ENCODE measurements at places on chromosomes 16 and 17.
A peak's percentile ranks its signal among the peaks of the same experiment; 100 is the strongest.

DNA sequence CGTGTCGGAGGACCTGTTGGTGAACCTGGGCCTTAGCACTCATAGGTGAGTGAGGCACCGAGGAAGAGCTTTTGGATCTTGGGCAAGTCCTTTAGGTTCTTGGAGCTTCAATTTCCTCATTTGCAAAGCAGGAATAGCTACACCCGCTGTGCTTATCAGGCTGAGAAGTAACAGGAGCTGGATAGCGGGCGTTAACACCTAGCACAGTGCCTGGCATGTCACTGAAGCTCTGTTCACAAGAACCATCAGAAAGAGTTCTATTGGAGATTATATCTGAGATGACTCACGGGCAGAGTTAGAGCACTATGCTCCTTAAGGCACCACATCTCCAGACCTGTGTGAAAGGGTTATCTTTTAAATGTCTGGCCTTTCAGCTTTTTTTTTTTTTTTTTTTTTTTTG lies 12.8 kb downstream of the MEOX1 start:
- DNase-seq: no peak

DNA sequence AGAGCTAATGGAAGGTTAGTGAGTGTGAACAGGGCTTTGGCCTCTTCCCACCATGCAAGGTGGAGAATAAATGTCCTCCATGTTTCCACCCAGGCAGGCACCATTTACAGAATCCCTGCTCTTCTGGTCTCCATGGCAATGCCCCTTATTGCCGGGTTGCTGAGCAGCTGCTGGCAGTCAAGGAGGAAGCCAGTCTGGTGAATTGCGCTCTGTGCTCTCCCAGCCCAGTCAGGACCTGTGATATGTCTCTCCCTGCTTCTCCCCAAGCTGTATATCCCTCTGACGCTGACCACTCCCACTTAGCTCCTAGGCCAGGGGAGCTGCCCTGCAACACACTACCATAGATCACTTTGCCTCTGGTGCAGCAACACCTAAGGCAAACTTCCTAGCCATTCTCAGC lies 402.1 kb upstream of the ERCC4 start:
- no peak for DNase-seq

GRCh38 chr17:930258-930657 lies 49.3 kb downstream of the NXN start:
- DNase-seq: no peak

GRCh38 chr17:73474370-73474988 lies 162.7 kb upstream of the CDC42EP4 start:
- DNase-seq: no peak

DNA sequence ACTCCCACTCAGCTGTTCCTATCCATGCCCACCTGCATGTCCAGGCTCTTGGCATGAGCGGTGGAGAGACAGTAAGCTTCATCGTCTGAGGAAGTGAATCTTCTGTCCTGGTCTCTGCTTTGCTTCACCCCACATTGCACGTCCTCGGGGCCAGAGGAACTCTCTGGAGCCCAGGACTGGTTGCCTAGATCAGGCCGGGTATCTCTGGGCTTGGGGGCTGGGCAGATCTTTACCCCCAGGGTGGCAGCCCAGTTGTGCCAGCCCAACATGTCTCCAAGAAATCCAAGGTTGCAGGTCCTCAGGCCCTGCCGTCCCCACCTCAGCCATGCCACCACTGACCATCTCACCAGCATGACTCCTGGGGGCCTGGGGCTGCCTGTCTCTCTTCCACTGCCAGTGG lies 58.3 kb downstream of the BEAN1 start:
- no peak for DNase-seq

- DNase-seq: no peak
These were observed 158.6 kb downstream of the PMP22 start for GRCh38 chr17:15106540-15106939.

GRCh38 chr16:54239456-54239855 lies 47.1 kb downstream of the IRX3 start:
- DNase-seq: no peak

GRCh38 chr16:64416216-64417005 lies 705.5 kb downstream of the CDH11 start:
- DNase-seq: no peak

DNA sequence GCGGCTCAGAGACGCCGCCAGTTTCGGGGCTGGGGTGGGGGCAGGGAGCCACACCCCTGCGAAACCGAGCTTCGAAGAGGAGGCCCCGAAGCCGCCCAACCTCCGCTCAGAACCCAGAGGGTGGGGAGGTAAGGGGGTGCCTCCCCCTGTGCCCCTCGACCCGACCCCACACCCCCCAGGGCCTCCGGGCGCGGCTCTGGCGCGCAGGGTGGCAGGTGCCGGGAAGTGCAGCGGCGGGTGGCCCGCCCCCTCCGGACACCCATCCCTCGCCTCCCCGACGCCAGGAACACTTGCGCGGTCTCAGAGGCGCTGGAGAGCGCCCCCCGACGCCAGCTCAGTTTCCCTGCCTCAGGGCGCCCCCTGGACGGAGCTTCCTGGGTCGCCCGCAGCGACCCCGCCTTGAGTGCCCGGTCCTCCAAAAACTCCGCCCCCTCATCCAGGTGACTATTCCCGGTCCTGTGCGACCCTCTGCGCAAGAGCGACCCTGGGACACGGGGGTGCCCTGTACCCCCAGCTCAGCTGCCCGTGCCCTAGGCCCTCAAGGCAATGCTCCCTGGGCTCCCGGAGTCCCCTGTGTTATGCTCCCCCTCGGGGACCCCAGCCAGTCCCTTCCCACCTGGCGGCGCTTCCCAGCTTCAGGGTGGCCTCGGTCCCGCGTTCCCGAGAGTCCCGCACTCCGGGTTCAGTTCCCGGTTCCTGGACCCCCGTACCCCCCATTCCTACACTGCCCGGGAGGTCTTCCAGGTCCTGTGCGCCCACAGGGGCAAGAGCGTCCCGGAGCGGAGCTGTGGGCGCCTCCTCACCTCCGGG lies 562 bp downstream of the PPL start:
- no peak for DNase-seq

DNA sequence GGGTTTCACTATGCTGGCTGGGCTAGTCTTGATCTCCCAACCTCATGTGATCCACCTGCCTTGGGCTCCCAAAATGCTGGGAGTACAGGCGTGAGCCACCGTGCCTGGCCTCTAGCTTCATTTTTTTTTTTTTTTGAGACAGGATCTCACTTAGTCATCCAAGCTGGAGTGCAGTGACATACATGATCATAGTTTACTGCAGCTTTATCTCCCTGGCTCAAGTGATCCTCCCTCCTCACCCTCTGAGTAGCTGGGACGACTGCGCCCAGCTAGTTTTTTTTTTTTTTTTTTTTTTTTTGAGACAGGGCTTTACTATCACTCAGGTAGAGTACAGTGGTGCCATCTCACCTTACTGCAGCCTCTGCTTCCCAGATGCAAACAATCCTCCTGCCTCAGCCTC lies 9.7 kb downstream of the RPA1 start:
- no peak for DNase-seq

- DNase-seq: no peak
These were observed 27.9 kb upstream of the HYDIN start for GRCh38 chr16:71258372-71258771.

GRCh38 chr16:31114468-31114867 lies 3.0 kb upstream of the KAT8 start:
- DNase-seq: no peak

- DNase-seq: peak; percentile 85
These were observed 79.9 kb downstream of the GPRC5B start for GRCh38 chr16:19804538-19805323.

DNA sequence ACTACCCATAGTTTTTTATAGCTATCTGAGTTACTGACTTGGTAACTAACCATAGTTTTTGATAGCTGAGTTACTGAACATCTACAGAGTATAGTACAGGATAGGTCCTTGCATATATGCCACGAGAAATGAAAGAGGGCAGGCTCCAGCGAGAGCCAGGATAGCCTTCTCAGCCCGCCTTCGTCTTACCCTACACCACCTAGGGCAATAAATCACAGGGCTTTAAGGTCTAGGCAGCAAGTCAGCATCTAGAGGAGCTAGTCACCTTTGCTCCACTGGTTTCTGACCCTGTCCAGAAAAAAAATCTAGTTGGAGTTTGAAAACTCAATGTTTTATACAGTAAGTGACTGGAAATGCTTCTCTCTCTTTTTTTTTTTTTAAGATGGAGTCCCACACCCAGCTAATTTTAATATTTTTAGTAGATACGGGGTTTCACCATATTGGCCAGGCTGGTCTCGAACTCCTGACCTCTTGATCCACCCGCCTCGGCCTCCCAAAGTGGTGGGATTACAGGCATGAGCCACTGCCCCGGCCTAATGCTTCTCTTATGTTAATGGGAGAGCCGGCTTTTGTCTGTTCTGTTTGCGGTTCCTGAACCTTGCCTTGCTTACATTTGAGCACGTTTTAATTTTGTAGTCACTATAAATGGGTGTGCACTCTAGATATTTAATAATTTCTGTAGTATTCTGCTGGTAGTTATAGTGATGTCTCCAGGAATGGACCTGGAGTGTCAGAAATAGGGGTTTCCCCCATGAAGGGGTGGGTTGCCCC lies 2.8 kb downstream of the BFAR start:
- DNase-seq: no peak

GRCh38 chr16:73011926-73012325 lies 36.0 kb downstream of the ZFHX3 start:
- DNase-seq: no peak

GRCh38 chr16:50326264-50326663 lies 42.5 kb downstream of the BRD7 start:
- DNase-seq: no peak

DNA sequence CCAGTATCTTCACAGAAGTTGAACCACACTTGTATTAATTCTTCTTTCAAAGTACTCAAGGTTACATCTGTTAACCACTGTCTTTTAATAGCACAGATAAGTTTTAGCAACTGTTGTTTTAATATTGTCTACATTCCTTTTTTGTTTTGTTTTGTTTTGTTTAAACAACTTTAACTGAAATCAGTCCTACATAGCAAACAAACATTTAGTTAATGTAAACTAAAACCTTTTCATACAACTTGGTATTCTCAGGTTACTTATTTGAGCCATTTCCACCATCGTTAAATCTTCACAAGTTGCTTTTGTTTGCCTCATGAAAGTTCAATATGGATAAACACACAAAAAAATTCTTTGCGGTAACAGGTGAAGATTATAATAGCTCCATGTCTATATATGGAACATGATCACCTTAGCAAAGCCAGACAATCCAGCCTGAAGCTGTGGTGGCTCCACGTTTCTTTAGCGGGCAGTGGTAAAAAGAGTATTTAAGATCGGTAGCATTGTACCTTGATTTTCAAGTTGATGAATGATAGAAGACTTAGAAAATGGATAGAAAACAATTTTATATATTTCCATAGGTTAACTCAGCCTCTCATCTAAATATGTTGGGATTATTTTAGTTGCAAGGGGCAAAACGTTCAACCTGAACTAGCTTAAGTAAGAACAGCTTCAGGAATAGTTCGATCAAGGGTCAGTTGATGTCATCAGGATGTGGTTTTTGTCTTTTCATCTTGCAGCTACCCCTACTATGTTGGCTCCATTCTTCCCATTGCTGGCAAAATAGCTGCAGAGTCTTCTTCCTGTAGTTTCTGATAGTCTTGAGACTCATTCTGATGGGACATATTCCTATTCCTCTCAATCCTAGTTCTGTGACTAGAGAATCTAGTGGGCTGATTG lies 182.8 kb downstream of the FTO start:
- no peak for DNase-seq

GRCh38 chr17:42518046-42518754 lies 17.8 kb upstream of the NAGLU start:
- DNase-seq: no peak

GRCh38 chr17:76738468-76738850 lies 540 bp downstream of the MFSD11 start:
- DNase-seq: no peak

- no peak for DNase-seq
These were observed 120.9 kb downstream of the CMIP start for GRCh38 chr16:81565321-81566028.

- no peak for DNase-seq
These were observed 35.2 kb downstream of the GJC1 start for GRCh38 chr17:44794851-44795413.

- peak; percentile 79 for DNase-seq
These were observed 40.1 kb upstream of the CLEC19A start for GRCh38 chr16:19245326-19245925.

DNA sequence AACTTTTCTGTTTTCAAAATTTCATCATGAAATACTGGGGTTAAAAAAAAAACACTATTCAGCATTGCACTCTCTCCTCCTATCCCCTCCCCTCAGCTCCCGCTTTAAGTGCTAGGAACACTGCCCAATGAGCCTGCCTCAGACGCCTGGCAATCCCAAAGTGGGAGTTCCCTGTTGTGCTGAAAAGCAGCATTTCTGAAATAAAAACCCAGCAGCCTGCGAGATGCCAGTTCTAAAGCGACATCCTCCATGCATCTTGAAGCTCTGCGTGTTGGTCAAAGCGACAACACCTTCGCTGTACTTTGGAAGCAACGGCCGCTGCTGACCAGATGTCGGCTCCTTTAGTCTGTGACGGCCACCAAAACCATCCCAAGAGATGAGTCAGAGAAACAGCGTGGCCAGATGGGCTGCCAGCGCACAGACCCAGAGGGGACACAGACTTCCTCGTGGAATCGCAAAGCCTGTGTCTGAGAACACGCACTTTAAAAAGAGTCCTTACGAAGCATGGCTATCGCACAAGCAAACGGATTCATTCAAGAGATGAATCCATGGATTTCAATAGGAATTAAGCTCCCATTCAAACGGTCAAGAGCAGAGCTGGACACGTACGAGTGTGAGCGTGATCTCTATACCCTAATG lies 32.8 kb downstream of the FBXO31 start:
- DNase-seq: no peak

GRCh38 chr16:17304491-17305119 lies 166.2 kb downstream of the XYLT1 start:
- no peak for DNase-seq

- DNase-seq: no peak
These were observed 10.5 kb downstream of the DBNDD1 start for GRCh38 chr16:90008708-90009145.

GRCh38 chr16:4618645-4619418 lies 4.1 kb upstream of the UBALD1 start:
- DNase-seq: no peak

GRCh38 chr17:73411313-73411747 lies 99.5 kb upstream of the CDC42EP4 start:
- no peak for DNase-seq

GRCh38 chr16:12753203-12754023 lies 50.3 kb downstream of the CPPED1 start:
- DNase-seq: no peak

- DNase-seq: no peak
These were observed 36.2 kb upstream of the MAP3K14 start for GRCh38 chr17:45353043-45353442.

DNA sequence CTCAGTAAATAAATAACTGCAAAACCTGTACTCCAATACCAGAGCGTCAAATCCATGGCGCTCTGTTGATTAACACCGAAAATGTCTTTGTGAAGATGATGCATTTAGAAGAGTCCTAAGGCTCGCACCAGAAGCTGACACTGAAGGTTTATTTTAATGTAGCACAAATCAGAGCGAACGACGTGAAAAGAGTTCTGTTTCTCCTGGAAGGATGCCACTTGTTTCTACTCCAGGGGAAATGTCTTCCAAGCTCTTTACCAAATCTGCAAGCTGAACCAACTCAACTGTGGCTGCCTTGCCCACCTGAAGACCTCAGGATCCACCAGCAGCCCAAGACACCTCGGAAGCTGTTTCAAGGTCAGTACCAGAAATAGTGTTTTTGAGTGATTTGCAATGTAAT lies 194.4 kb upstream of the MAF start:
- DNase-seq: no peak

GRCh38 chr16:67701420-67701819 lies 17.7 kb downstream of the GFOD2 start:
- no peak for DNase-seq

Data from NCI-H748 treated with DMSO at 0.1 percent for 48 hours (cell line).